ENCODE measurements at places on chromosomes 7 and 10.

- DNase-seq, result no peak
These were observed 117.2 kb downstream of the C7orf25 start for GRCh38 chr7:42794673-42795072.

DNA sequence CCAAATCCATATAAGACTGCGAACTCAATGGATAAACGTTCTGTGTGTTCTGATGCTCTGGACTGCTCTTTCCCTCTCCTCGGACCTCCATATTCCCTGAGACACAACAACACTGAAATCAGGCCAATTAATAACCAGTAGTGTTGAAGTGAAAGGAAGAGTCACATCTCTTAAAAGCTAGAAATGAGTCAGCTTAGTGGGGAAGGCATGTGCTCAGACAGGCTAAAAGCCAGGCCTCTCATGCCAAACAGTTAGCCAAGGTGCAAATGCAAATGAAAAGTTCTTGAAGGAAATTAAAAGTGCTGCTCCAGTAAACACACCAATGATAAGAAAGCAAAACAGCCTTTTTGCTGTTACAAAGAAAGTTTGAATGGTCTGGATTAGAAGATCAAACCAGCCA lies 29.3 kb downstream of the TNS3 start:
- DNase-seq, result no peak

DNA sequence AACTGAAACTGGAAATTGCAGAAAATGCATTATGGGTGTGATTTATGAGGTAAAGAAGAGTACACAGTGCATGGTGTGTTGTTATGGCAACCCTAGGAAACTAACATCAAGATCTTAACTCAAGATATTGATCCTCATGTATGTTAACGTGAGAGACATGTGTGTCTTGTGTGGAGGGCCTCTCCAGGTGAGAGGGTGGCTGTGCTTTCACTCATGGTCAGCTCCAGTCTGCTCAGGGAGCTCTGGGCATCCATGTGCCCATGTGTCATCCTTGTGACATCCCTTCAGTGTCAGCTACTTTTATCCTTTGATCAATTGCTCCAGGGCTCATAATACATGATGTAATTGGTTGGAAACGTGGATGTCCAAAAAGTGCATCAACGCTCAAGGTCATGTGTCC lies 24.9 kb upstream of the INSYN2A start:
- no peak for DNase-seq

GRCh38 chr10:3210251-3210877 lies 37.8 kb upstream of the PITRM1 start:
- DNase-seq, result no peak

- no peak for DNase-seq
These were observed 102.4 kb upstream of the IKZF1 start for GRCh38 chr7:50202052-50202555.

DNA sequence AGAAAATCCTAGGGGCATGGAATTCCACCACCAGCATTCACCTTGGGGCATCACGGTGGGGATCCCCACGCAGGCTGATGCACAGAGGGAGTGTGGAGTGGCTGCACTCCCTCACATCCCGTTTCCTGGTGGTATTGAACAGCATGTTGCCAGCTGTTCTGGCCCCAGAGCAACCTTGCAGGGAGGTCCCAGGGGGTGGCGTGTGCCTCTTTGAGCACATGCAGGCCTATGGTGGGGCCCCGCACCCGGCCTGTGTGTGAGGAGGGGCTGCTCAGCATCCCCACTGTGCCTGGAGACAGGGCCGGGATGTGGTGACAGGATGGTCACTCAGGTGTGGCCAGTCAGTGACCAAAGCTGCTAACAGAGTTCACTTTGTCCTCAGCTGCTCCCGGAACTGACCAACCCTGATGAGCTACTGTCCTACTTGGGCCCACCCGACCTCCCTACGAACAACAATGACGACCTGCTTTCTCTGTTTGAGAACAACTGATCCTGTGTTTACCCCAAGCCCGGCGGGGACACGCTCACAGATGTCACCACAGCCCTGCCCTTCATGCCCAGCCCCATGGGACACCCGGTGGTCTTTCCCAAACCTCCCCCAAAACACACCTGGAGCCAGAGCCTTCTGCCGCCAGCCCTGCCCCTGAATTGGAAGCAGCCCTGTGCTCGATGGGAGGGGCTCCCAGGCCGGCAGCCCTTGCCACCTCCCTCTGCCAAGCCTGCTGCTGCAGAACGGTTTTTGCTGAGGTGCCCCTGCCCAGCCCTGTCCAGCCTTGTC lies 18.7 kb downstream of the ZMIZ2 start:
- DNase-seq, result no peak

DNA sequence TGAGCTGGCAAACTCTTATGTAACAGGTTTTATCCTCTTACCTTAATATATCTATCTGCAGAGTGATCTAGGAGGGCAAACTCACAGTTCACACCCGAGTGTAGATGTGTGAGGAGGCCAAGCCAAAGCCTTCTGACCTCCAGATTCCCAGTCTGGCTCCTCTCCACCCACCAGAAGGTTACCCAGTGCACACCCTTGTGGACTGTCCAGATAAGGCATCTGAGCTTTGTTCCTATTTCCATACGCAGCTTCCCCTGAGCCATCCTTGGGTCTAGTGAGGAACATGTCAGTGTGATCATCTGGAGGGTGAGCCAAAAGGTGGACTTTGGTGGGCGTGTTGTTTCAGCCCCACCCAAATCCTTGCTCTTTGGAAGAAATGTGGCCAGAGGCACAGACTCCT lies 203.0 kb upstream of the MEOX2 start:
- no peak for DNase-seq

DNA sequence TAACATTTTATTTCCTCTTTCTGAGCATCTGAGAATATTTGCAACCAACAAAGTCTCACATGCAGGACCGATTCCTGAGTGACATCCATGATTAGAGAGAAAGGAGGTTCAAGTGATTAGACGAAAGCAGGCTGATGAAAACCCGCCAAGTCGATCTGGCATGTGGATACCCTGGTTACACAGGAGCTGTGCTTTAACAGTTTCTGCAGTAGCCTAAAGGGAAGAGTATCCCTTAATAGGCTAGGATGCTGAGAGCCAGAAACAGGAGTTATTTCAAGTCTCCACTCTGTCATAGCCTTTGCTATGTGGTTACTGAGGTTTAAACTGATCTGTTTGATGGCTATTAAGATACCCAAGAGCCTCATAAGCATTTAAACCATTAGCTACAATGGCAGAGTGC lies 82.5 kb downstream of the PRKCQ start:
- DNase-seq, result no peak

GRCh38 chr10:87531908-87532622 lies 27.4 kb downstream of the MINPP1 start:
- DNase-seq, result no peak

GRCh38 chr7:30206942-30207341 lies 72.2 kb downstream of the MTURN start:
- DNase-seq, result no peak

GRCh38 chr7:111498391-111499007 lies 63.8 kb downstream of the IMMP2L start:
- no peak for DNase-seq

- DNase-seq, result no peak
These were observed 274.6 kb downstream of the ELFN1 start for GRCh38 chr7:1944619-1945210.

- no peak for DNase-seq
These were observed 43.0 kb upstream of the NMT2 start for GRCh38 chr10:15211464-15211979.

GRCh38 chr10:112639298-112639697 lies 192.3 kb downstream of the VTI1A start:
- no peak for DNase-seq

DNA sequence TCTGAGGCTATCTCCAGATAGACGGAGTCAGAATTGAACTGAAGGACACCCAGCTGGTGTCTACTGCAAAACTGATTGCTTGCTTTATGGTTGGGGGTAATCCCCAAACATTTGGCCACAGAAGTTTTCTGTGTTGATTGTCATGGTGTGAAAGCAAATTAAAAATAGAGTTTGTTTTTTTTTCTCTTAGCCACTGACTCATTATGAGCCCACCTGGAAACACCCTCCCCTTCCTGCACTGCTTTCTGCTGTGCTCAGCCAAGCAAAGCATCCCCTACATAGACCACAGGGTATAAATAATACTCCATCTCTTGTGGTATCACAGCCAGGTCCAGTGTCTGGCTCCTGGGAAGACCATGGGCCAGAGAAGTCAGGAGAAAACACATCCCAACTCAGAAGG lies 6.5 kb upstream of the VWC2 start:
- DNase-seq, result no peak

- no peak for DNase-seq
These were observed 113.6 kb upstream of the RET start for GRCh38 chr10:42963312-42963711.

DNA sequence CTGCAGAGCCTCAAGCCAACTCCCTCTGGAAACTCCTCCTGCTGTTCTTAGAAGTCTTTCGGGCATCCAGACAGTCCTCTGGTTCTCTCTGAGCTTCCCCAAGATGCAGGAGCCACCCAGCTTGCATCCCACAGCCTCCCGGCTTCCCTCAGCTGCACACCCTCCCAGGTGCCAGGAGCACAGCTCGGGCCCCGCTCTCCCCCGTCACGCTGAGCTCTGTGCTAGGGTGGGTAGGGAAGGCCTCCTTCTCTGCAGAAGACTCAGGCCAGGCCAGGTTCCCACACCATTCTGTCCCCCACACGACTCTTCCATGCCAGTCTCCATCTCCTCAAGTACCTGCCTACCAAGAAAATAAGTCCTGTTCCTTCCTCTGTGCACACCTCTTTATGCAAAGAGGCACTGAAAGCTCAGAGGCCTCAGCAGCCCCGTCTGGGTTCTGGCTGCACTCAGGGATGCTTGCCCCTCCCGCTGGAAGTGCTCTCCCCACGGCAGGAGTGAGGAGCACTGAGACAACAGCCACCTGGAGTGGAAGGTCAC lies 537.1 kb downstream of the PTPRN2 start:
- no peak for DNase-seq

DNA sequence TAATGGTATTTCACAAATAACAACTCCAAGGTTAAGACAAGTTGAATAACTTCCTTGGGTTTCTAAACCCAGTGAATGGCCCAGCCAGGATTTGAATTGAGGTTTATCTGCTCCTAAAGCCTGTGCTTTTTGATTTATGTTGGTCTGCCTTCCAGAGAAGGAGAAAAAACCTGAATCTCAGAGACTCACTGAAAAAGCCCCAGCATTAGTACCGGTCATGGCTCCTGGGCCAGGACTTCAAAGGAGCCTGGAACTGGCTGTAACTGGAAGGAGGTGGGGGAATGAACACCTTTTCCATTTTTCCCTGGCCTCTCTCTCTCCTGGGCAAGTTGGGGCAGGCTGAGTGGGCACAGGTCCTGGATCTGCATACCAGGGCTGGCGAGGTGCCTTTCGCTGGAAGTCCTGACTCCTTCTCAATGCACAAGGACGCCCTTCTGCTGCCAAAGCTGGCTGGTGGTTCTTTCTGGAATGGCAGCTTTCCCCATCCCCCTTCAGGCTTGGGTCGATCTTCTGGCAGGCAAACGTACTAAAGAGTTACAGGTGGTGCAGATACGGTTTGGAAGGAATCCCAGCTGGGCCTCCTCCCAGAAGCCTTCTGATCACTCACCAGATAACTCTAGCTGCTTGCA lies 268.2 kb downstream of the PTEN start:
- no peak for DNase-seq

- no peak for DNase-seq
These were observed 218.6 kb upstream of the TAC1 start for GRCh38 chr7:97513326-97513725.

- DNase-seq, result no peak
These were observed 235.1 kb upstream of the CXCL12 start for GRCh38 chr10:44619975-44620374.

DNA sequence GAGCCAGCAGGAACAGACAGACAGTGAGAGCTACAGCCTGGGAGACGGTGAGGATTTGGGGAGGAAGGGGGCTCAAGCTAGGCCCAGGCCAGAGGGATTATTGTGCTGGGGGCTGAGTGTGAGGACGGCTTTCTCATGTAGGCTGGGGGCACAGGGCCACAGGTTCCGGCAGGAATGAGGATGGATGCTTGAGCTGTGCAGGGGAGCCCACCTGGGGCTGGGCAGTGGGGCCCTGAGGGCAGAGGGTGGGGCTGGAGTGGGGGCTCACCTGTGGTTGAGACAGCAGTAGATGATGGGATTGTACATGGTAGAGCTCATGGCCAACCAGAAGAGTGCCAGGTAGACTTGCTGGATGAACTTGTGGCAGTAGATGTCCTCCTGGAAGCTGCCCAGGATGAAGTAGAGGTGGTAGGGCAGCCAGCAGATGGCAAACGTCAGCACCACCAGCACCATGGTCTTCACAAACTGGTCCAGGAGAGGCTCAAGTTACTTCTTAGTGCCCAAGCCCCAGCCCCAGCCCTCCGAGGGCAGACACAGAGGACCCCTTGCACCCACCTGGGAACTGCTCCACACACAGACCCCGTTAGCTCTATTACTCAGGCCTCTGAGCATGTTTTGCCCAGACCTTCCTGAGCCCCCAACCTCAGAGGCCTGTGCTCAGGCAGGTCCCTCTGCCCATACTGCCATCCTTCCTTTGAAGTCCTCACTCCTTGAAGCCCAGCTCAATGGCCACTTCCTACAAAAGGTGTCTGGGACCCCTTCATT lies 9.7 kb downstream of the TACR2 start:
- no peak for DNase-seq

- DNase-seq, result no peak
These were observed 152.6 kb downstream of the SLC16A9 start for GRCh38 chr10:59557052-59557451.

DNA sequence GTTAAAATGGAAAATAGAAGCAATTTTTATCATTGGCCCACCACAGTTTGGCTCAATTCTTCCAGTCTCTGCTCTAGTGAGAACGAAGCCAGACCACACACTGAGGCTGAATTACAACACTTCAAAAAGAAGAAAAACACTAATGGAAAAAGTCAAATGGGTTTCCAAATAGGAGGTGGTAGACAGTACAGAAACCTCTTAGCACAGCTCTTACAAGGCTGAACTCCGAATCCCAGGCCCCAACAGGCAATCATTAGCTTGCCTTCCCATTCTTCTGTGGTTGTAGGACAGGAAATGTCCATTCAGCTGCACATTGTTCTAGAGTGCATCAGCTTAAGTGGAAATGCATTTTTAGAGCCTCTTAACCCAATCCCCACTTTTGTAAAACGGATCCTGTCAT lies 115.1 kb upstream of the MEOX2 start:
- DNase-seq, result no peak

GRCh38 chr7:139680676-139681462 lies 96.9 kb downstream of the HIPK2 start:
- DNase-seq, result no peak

DNA sequence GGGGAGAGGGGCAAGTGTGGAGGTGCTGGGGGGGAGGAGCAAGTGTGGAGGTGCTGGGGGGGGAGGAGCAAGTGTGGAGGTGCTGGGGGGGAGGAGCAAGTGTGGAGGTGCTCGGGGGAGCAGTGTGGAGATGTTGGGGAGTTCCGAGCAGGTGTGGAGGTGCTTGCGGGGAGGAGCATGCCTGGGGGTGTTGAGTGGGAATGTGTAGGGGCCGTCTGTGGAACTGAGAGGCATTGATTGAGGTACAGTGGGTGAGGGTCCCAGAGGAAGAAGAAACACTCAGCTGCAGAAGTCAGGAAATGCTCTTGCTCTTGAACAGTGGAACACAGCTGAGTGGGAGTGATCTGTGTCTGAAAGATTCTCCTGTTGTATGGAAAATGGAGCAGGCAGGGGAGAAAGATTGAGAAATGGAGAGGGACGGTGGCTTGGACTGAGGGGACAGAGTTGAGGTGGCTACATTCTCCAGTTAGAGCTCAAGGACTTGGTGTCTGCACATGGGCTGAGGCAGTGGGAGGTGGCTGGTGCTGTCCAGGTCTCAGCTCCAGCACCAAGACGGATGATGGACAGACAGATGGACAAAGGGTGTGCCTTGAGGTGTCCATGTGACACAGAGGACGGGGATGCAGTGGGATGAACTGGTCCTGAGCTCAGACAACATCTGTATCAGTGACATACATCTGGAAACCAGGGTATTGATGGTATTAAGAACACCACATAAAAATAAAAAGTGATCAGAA lies 25.2 kb upstream of the NCAPG2 start:
- no peak for DNase-seq
